SJSA1 (cell line): ENCODE measurements at places on chromosomes 6 and 20. TPM values are rescaled to one million over a fixed set of nuclear protein-coding genes. Genes with fewer than 3 reads are reported as not detected.

CD109 gene
- total RNA-seq, result 31.2 and 47.3 TPM in 2 replicates

HRH3 gene
- not detected in 2 replicates for total RNA-seq

CST7 gene
- total RNA-seq, result not detected in 2 replicates

SPTLC3 gene
- 4.5 and 13.6 TPM in 2 replicates for total RNA-seq

DNA sequence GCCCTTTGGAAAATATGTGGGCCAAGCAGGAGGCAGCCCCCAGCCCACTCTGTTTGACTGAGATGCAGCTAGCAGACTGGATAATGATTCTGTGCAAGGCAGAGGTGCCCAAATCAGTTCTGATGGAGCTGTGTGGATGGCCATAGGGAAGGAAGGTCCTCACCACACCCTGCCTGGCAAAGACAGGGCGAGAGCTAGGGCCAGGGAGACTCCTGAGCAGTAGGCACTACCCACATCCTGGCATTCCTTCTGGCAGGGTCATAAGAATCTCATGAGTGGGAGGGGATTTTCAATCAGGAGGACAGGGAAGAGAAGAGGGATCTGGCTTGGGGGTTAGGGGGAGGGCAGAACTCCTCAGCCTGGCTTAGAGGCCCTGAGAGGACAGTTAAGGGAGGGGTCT is 18.6 kb upstream of the TREM2 start:
- DNase-seq, result no peak

GRCh38 chr6:25330796-25331685 is 51.9 kb downstream of the CARMIL1 start:
- no peak for DNase-seq

- no peak for DNase-seq
These were observed 19.4 kb upstream of the RAET1L start for GRCh38 chr6:150044621-150045145.

- DNase-seq, result no peak
These were observed 237.9 kb downstream of the LRFN2 start for GRCh38 chr6:40349123-40349900.

DNA sequence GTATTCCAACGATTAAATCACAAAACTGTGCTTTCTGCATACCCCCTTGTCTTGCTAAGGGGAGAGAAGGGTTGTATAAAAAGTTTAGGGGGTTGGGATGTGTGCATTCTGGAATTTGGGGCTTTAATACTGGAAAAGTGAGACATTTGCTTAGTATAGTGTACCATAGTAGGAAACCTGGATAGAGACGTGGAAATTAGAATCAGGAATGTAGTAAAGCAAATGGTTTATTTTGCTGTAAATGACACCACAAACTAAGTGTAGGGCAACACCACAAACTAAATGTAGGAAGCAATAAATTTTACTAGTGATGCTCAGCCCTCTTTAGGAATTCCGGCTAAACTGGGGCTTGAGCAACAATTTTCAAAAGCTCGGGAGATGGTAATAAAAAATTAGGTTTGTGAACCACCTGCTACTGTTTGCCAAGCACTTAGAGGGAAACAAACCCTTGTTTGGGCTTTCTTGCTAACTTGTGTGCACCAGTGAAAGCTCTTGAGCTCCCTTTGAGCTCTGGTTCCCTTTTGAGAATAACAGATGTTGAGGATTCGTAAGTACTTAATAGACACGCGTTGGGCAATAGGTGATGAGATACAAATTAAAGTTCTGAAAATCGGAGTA is 13.8 kb downstream of the BRD2 start:
- no peak for DNase-seq

DNA sequence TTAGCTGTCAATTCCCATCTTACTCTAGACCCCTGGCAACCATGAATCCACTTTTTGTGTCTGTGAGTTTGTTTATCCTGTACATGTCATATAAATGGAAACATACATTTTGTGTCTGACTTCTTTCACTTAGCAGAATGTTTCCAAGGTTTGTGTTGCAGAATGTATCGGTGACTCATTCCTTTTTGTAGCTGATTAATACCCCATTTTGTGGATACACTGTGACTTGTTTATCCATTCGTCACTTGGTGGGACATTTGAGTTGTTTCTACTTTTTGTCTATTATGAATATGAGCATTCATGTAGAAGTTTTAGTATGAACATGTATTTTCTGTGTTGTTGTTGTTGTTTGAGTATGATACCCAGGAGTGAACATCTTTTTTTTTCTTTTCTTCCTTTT is 21.4 kb downstream of the CDYL start:
- no peak for DNase-seq

DNA sequence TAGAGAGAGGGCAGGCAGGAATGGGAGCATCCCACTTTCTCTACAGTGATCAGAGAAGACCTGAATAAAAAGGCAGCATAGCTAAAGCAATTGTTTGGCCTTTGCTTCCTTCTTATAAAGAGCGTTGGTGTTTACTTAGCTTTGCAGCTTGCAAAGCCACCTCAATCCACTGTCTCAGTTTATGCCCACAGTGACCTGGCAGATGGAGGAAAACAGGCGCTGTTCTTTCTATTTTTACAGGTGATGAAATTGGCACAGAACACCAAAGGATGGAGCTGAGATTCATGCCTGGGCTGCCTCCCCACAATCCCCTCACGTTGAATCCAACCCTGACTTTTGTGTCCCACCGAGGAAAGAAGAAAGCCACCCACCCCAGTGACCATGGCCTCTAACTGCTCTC is 130.5 kb downstream of the TTLL2 start:
- DNase-seq, result no peak

GRCh38 chr20:17671011-17671410 is 11.0 kb downstream of the RRBP1 start:
- DNase-seq, result no peak
